Lower leg skin (tissue), 4 donors: ENCODE measurements at places on chromosomes 5 and 9. TPM values are rescaled to one million over a fixed set of nuclear protein-coding genes. Genes with fewer than 3 reads are reported as not detected.

Gene SAXO1
- total RNA-seq, result 0.30 TPM

Gene CD72
- total RNA-seq, result 2.6 TPM

Gene PCDHGA6
- 3.7 TPM for total RNA-seq

Gene QRFP
- total RNA-seq, result not detected

Gene GTF3C4
- 19.5 TPM for total RNA-seq

Gene DROSHA
- 59.2 TPM for total RNA-seq

Gene SNCAIP
- 3.5 TPM for total RNA-seq

Gene IL3
- not detected for total RNA-seq

Gene GAPT
- total RNA-seq, result 1.6 TPM

Gene SLC6A3
- not detected for total RNA-seq

Gene PTGDS
- 19.4 TPM for total RNA-seq

Gene ZCCHC9
- 23.0 TPM for total RNA-seq

Gene PALM2AKAP2
- 1.2 TPM for total RNA-seq

Gene KIF4B
- total RNA-seq, result not detected

Gene DBH
- not detected for total RNA-seq

Gene CDKN2B-AS1
- 0.49 TPM for total RNA-seq

Gene FOXD4L3
- not detected for total RNA-seq

Gene F2RL2
- 1.8 TPM for total RNA-seq

Gene SCGB3A2
- not detected for total RNA-seq

Gene NUDCD2
- total RNA-seq, result 6.1 TPM

Gene LHFPL2
- total RNA-seq, result 11.1 TPM

Gene IFNE
- total RNA-seq, result not detected

Gene SLC36A2
- not detected for total RNA-seq

Gene NDUFA8
- total RNA-seq, result 33.8 TPM

Gene DMRT3
- not detected for total RNA-seq

Gene ROPN1L
- 1.0 TPM for total RNA-seq

Gene SMIM32
- not detected for total RNA-seq

Gene GCNT4
- 5.5 TPM for total RNA-seq

Gene SLC45A2
- total RNA-seq, result 0.80 TPM

Gene FBXL7
- total RNA-seq, result 6.8 TPM

Gene ZNF454
- 0.34 TPM for total RNA-seq

Gene OR13C8
- not detected for total RNA-seq

Gene HAVCR1
- not detected for total RNA-seq

Gene PCDHA9
- 0.06 TPM for total RNA-seq

Gene PCDHA1
- total RNA-seq, result not detected

Gene CXCL14
- 157 TPM for total RNA-seq

Gene ESM1
- total RNA-seq, result not detected

Gene SLCO6A1
- total RNA-seq, result not detected

Gene RLN2
- not detected for total RNA-seq

Gene ADAMTS6
- total RNA-seq, result 0.75 TPM

Gene TMEM174
- not detected for total RNA-seq

Gene SPATA6L
- 3.5 TPM for total RNA-seq

Gene GFI1B
- not detected for total RNA-seq

Gene PCDHGA5
- total RNA-seq, result 0.51 TPM
